ENCODE measurements at places on chromosomes 6 and 20.

DNA sequence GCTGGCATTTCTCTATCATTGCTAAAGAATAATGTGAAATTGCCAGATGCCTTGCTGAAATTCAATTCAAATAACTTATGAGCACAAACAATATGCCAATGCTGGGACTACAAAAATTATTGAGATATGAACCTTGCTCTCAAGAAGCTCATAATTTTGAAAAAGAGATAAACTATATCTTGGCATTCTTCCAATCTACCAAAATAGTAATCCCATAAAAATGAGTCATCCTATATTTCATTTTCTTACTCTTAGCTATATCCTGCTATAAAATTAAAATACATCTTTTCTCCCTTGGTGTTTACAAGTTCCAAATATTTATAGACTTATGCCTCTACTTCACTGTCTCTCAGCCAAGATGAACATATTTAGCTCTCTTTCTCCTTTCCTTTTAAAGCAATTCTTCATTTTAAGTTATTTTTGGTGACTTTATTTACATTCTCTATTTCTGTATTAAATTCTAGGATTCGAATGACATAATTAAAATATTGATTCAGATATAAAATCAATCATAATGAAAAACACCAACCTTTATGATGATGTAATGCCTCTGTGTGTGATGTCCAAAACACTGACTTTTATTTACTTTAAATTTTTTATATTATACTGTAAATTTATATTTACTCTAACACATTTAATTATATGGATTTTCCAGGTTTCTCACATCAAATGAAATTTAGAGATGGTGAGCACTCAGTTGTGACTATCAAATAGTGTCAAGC is 152.6 kb downstream of the CDK19 start:
- DNase-seq: no peak

GRCh38 chr20:53897884-53898555 is 172.4 kb downstream of the BCAS1 start:
- DNase-seq: no peak

GRCh38 chr6:129753422-129753821 is 43.4 kb upstream of the ARHGAP18 start:
- DNase-seq: no peak

- DNase-seq: no peak
Measured at GRCh38 chr20:10949930-10950783, 276.4 kb upstream of the JAG1 start.

GRCh38 chr20:41078329-41078728 is 49.7 kb downstream of the TOP1 start:
- DNase-seq: peak; percentile 60

DNA sequence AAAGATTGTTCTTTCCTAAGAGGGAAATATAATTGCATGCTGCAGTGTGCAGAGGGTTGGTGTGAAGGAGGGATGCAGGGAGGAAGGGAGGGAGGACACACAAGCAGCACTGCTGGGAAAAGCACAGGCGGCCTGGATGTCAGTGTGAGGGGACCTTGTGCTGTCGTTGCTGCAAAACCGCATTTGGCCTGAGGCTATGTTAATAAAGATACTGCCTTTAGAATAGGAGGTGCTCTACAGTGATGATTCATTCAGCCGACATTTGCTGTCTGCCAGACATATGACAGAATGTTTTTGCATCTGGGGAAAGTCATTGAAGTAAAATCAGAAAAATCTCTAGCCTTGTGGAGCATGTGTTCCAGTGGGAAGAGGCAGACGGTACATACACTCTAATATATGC is 50.5 kb upstream of the TRIM26 start:
- DNase-seq: no peak

DNA sequence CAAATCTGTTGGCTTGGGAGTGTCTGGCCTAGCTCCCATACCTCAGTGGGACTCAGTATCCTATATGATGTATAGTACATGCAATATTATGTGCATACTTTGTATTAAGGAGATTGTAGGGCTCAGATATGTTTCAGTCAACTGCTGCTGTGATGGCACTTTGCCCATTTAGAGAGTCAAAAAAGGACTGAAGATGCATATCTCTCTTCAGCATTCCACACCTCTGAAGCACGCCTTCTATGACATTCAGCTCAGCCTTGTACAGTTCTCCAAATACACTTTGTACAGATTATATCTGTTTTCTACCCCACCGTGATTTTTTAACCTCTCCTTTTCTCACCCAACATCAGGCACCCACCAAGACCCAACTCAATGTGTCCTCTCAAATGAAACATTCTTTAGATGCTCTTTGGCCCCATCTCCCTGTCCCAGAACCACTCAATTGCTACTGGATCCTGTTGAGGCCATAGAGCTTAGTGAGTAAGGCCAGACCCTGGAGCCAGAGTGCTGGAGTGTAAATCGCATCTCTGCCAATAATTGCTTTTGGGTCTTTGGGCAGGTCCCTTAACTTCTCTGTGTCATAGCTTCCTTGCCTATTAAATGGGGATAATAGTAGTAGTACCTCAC is 15.6 kb downstream of the ENPP1 start:
- no peak for DNase-seq

DNA sequence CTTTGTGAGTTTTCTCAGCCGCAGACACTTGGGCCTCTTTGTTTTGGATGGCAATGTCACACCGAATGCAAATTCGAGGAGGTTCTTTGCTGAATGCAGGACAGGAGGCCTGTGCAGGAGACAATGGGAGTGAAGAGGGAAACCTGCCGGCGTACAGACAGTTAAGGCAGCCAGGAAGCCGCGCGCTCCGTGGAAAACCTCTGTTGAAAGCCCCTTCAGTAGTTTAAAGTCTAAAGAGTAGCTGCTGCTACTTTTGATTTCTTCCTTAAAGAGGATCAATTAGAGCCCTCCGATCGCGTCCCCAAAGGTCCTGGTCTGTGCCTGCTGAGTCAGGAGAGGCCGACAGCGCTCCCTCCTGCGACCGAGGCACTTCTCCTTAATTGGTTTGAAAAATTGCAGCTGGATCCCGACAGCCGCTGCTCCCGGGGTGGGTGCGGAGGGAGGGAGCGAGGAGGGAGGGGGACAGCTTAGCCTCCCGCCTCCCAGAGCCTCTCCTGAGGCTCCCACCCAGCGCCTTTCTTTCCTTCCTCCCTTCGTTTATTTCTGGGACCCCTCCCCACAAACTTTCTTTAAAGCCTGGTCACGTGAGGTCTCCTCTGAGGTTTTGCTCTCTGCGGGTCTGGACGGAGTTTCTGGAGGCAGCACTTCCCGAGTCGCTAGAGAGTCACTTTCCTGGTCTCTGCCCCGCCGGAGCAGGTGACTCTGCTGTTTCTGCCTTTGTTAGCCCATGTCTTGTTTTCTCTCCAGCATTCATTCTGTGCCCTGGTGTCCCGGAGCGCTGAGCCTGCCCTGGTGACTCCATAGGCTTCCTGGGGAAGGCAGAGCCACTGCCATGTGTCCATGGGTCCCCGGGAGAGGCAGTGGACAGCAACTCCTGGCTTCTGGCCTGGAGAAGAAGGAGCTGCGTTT is 22.3 kb upstream of the RPP40 start:
- no peak for DNase-seq

DNA sequence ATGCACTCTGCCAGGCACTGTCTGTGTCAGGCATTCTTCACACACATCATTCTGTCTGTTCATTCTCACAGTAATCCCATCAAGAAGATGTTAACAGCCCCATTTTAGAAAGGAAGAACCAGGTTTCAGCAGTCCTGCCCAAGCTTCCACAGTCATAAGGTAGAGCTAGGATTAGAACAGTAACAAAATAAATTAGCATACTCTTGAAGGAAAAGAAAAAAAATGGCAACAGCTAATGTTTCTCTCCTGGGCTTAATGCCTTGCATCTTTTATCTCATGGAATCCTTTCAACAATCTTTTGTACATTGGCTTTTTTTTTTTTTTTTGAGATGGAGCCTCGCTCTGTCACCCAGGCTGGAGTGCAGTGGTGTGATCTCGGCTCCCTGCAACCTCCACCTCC is 32.1 kb upstream of the AKAP12 start:
- DNase-seq: no peak

GRCh38 chr6:145161501-145161900 is 573.8 kb downstream of the EPM2A start:
- DNase-seq: no peak

All from Karpas-422 (cell line).